ENCODE measurements at places on chromosomes 5 and 9. TPM values are rescaled to one million over a fixed set of nuclear protein-coding genes. Genes with fewer than 3 reads are reported as not detected.

DNA sequence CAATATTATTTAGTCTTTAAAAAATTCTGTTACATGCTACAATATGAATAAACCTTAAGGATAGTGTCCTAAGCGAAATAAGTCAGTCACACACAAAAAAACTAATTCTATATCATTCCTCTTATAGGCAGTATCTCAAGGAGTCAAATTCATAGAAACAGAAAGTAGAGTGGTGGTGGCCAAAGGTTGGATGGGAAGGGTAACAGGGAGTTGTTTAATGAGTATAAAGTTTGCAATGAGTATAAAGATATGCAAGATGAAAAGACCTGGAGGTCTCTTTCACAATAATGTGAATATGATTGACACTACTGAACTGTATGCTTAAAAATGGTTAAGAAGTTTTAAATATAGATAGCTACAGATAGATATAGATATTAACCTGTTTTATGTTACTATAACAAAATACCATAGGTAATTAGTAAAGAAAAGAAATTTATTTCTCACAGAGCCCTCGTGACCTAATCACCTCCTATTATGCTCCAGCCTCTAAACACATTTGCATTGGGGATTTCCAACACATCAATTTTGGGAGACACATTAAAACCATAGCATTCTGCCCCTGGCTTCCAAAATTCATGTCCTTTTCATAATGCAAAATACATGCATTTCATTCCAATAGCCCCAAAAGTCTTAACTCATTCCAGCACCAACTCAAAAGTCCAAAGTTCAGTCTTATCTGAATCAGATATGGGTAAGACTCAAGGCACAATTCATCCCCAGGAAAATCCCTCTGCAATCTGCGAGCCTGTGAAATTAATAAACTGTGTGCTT, 93.6 kb downstream of the ATPSCKMT start:
- DNase-seq, result no peak

Gene BTNL8
- total RNA-seq, result 0.87 TPM

DNA sequence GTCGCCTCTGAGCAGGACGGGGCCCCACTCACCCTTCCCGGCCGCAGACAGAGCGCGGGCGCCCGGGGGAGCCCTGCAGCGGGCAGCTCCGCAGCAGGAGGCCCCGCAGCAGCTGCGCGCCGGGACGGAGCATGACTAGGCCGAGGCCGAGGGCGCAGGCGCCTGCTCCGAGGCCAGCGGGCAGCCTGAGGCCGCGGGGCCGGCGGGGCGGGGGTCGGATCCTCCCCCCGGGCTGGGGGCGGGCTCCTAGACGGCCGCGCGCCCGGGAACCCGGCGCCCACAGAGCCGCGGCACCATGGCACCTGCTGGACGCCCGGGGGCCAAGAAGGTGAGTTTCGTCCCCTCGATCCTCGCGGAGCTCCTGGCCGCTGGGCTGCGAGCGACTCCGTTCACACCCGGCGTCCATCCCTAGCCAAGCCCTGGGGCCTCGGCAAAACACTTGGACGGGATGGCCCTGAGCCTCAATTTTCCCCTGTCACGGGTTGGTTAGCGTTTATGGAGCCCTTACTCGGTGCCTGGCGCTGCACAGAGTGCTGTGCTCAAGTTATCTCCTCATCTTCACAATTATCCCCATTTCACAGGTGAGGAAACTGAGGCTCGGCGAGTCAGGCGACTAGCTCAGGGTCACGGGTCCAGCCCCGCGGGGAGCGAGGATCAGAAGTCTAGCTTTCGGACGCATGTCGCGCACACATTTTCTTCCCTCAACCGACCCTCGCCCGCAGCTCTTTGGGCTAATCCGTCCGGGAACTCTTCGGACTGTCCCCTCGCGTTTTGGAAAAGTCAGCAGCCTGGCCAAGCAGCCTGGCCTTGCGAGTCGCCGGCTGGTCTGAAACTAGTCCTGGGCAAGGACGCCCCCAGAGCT, at the start of the genes BHMT2 and DMGDH:
BHMT2 (plus strand) TSS at position 280 of the 862 bp plus-strand sequence; CDS start at position 296, 16 bp downstream.
DMGDH (minus strand) TSS at position 187 of the 862 bp plus-strand sequence; CDS start at position 133, 54 bp downstream.
- DNase-seq, result no peak

Gene PCDH12
- not detected for total RNA-seq

DNA sequence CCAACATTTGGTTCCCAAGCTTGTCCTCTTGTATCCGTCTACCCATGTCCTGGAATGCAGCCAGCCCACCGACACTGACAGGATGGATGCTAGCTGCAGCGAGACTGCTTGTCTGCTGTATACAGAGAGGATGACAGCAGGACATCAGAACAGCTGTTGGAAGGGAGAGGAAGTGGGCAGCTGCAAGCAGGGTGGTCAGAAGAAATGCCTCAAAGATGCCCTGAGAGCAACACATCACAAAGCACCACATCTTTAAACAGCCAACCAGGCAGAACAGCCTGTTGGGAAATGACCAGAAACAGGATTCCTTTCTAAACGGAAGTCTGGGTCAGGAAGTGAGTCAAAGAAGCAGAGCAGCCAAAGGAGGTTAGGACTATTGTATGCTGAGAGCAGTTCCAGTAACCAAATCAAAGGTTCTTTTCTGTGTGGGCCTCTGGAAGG, 219.1 kb downstream of the NDUFS4 start:
- DNase-seq, result no peak

- DNase-seq, result no peak
Measured at GRCh38 chr5:172245046-172245445, 38.5 kb downstream of the UBTD2 start.

DNA sequence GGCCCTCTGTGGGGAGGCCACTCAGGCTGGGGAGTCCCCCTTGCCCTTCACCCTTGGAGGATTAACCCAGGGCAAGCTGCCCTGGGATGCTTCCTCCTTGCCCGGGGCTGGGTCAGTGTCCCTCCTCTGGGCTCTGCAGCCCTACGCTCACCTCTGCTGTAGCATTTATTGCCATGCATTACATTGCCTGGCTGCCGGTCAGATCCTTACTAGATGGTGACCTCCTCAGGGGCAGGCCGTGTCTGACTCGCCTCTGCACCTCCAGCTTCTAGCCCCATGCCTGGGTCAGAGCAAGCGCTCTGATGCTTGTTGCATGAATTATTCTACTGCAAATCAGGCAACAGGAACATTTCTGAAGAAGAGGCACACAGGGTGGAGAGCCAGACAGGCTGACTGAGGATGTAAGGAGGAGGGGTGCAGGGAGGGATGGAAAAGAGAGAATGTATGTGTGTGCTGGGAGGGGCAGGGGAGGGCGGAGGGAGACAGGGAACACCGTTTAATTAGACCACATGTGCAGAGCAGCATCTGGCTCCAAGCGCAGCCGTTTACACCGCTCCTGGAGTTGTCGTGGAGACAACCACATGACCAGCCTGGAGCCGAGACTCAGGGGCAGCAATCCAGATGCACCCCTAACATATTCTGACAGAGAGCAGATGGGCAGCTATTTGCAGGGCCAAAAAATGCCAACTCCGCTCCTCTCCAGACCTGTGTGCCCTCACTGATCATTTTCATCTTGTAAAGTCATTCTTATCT, 117.0 kb downstream of the CRB2 start:
- DNase-seq, result no peak

GRCh38 chr5:35304291-35304690, 74.0 kb upstream of the PRLR start:
- DNase-seq, result no peak

DNA sequence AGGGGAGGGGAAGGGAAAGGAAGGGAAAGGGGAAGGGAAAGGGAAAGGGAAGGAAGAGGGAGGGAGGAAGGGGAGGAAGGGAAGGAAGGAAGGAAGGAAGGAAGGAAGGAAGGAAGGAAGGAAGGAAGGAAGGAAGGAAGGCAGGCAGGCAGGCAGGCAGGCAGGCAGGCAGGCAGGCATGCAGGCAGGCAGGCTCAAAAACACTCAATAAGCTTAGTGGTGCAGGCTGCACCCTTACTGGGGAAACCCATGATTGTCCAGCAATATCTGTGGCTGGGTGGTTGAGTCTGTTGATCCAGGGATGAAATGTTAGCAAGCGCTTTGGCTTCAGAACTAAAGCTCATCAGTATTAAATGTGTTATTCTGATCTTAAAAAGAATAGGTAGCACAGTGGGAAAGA, 145.6 kb downstream of the LPAR1 start:
- no peak for DNase-seq

Gene TIMD4
- not detected for total RNA-seq

DNA sequence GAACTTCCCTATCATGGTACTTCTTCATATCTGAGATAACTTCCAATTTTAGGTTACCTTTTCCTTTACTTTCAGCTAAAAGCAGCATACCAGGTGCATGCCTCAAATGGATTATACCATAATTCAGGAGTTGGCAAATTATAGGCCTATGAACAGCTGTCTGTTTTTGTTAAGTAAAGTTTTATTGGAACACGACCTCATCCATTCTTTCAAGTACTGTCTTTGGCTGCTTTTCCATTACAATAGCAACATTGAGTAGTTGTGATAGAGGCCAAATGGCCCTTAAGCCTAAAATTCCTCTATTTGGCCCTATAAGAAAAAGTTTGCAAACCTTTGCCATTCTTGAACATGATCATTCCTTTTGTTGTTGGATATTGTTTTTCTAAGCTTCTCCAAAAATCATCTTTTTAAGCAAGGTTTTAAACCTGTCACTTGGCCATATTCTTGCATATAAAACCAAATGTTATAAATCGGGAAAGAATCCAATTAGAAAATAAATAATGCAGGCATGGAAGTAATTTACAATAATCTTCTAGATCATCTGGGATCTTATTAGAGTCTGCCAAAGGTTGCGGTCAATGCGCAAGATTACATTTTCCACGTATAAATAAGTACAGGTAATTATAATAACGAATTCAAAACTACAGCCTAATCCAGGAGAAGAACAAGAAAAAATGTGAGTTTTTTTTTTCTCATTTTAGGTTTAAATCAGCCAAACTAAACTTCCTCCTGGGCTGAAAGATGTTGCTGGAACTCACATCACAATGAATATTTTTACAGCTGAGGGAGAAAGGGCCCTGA, 226.5 kb upstream of the ANKRD55 start:
- no peak for DNase-seq

GRCh38 chr5:13658761-13659160, 285.7 kb downstream of the DNAH5 start:
- DNase-seq, result no peak

GRCh38 chr5:65141493-65141892, 340.2 kb downstream of the ADAMTS6 start:
- no peak for DNase-seq

DNA sequence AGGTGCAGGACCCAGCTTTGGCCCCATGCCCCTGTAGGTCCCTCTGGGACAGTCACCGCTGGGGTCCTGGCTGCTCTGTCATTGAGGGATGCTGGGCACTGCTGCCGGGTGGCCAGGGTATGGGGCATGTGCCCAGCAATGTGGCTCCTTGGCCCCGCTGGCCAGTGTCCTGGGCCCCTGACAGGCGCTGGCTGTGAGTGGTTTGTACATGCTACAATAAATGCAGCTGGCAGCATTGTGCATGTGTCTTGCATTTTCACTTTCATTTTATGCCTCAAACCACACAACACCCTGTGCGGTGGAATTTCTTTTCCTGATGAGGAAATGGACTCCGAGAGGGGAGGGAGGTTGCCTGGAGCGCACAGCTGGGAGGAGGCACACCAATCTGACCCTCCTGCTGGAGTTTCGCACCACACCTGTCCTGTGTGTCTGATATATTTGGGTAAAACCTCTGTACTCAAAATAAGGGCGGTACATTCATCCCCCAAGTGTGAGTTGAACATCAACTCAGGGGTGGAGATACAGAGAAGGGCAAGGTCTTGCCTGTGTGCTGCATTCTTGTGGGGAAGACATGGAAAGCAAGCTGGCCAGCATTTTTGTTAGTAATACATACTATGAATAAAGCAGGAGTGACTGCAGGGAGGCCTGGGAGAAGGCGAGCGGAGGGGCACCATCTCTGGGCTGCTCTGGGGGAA, 11.7 kb downstream of the TSPAN17 start:
- no peak for DNase-seq

DNA sequence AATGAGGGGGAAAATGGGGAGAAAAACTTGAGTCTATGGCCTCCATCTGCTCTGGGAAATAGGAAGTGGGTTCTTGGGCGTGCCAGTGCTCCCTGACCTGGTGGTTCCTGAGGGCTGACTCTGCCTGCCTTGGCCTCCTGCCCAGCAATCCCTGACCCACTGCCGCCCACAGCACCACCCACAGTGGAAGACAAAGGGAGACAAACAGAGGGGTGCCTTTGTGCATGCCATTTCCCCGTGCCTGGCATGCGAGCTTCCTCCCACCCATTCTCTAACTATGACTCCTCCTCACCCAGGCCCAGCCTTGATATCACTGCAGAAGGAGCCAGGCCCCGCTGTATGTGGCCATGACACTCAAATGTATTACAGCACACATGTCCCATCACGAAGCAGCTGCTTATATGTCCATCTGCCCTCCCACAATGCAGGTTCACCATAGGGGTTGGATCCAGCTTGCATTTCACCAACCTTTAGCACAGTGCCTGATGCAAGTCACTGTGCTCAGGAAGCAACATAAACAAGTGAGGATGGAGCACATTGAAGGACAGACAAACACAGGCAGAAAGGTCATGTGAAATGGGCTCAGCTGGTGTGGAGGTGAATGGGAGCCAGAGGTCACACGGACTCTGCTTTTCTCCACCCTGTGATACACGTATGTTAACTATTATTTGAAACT, 84.4 kb downstream of the ADRB2 start:
- DNase-seq, result no peak

Gene WWC1
- 183 TPM for total RNA-seq

- no peak for DNase-seq
Measured at GRCh38 chr5:171634511-171634910, 151.1 kb upstream of the SMIM23 start.

Gene RECK
- 11.7 TPM for total RNA-seq

GRCh38 chr9:122797316-122798063, 2.4 kb upstream of the OR1K1 start:
- DNase-seq, result no peak

DNA sequence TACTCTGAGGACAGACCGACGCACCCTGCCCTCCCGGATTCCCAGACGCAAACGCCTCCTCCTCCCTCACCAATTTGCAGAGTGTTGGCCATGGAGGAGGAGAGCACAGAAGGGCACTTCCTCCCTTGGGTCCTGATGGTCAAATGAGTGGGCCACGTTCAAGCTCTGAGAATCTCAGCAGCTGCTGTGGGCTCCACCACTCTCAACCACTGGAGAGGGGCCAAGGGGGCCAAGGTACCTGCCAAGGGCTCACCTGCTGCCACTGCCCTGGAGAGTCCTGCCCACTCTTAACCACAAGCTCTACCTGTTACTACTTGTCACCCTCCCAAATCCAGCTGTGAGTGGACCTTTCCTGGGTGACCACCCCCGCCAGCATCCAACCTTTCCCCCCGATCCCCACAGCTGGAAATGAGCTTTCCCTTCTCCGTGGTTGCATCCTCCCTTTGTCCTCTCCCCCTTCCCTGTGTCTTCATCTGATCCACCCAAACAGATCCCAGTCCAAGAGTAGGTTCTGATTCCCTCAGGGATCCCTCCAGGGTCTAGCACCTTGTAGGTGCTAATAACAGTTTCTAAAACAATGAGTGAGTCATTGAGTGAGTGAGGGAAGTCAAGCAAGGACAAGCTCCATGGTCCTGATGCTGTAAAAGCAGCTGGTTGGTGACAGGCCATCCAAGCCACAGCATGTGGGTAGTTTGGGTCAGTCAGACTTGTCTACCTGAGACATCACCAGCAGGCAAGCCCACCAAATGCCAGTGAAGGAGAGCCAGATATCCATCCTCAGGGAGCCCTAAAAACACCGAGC, 69.7 kb downstream of the FAM114A2 start:
- no peak for DNase-seq

Gene EDIL3
- 15.4 TPM for total RNA-seq

Gene SPATA31C1
- 0.07 TPM for total RNA-seq

Gene TTC16
- total RNA-seq, result not detected

Gene IFNA2
- not detected for total RNA-seq
